ENCODE measurements at places on chromosomes 7 and 10. TPM values are rescaled to one million over a fixed set of nuclear protein-coding genes. Genes with fewer than 3 reads are reported as not detected.

The SCD gene
- total RNA-seq: 185 TPM

The RBP4 gene
- not detected for total RNA-seq

The ESYT2 gene
- 73.3 TPM for total RNA-seq

The SHTN1 gene
- not detected for total RNA-seq

The MLXIPL gene
- total RNA-seq: not detected

The UTF1 gene
- not detected for total RNA-seq

The BLNK gene
- total RNA-seq: not detected

The RNF133 gene
- not detected for total RNA-seq

The FAM13C gene
- 0.18 TPM for total RNA-seq

The C10orf71 gene
- not detected for total RNA-seq
